Ecto neural progenitor cell (in vitro differentiated cells): ENCODE measurements at places on chromosomes 7 and 10.

- no peak for DNase-seq
Measured at GRCh38 chr10:7327885-7328284, 82.9 kb downstream of the SFMBT2 start.

- no peak for DNase-seq
Measured at GRCh38 chr10:13803566-13804554, 217.1 kb downstream of the PRPF18 start.

DNA sequence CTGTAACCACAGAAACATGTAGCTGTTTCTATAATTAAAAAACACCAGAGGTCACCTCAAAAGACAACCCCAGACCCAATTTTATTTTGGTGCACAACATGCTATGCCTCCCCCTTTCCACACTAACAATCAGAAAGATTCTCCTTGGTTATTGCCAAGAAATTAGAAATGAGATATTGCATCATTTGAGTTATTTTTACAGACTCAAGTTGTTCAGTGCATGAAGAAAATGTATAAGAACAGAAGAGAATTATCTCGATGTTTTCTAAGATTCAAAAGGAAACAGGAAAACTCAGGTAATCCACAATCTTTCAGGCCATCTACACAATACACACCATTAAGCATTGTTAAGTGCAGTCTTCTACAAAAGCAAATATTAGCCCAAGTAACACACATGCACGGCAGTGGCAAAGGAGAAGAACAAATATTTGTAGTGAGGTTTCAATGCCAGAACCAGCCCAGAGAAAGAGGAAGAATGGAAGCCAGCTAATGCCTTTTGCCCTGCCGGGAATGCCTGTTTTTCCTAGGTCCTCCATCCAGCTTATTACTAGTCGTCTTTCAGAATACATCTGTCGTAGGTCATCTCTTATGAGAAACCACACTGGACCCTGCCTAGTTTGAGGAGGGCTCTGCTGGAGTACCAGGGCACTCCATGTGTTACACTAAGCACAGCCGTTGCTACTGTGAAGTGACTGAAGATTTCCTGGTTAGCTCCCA is 67.6 kb upstream of the C1GALT1 start:
- DNase-seq = no peak

- no peak for DNase-seq
Measured at GRCh38 chr7:112752576-112752975, 37.6 kb downstream of the TMEM168 start.

DNA sequence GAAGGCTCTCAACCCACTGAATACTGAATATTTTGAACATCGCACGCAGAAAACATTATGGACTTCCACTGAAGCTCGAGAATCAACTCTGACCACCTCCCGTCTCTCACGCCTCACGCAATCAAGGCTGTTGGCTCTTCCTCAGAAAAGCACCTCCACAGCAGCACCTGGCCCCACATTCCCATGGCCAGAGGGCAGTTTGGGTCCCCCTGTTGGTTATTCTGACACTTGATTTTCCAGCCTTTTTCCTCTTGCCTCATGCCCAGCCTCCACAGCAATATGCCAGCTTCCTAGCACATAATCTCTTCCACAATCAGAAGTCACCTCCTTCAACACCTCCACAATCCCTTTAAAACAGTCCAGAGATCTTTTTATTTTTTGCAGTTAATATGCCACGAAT is 55.9 kb downstream of the SVOPL start:
- no peak for DNase-seq

- DNase-seq = no peak
Measured at GRCh38 chr10:89175816-89176215, 31.3 kb downstream of the CH25H start.

- DNase-seq = no peak
Measured at GRCh38 chr7:90946730-90947501, 317.3 kb upstream of the FZD1 start.

DNA sequence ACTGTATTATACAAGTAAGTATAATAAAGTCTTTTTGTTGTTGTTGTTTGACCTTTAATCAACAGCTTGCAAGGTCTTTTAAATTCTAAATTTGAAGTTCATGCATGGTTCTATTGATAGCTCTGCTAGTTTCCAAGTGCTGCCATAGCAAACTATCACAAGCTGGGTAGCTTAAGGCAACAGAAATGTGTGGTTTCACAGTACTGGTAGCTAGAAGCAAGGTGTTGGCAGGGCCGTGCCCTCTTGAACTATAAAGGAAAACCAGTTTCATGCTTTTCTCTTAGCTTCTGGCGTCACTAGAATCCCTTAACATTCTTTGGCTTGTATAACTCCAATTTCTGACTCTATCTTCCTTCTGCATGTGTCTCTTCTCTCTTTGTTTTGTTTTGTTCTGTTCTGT is 1021.9 kb upstream of the AUTS2 start:
- DNase-seq = no peak

- DNase-seq = no peak
Measured at GRCh38 chr7:46859963-46860475, 721.9 kb downstream of the TNS3 start.

GRCh38 chr7:91898240-91898992 is 17.9 kb upstream of the MTERF1 start:
- no peak for DNase-seq

DNA sequence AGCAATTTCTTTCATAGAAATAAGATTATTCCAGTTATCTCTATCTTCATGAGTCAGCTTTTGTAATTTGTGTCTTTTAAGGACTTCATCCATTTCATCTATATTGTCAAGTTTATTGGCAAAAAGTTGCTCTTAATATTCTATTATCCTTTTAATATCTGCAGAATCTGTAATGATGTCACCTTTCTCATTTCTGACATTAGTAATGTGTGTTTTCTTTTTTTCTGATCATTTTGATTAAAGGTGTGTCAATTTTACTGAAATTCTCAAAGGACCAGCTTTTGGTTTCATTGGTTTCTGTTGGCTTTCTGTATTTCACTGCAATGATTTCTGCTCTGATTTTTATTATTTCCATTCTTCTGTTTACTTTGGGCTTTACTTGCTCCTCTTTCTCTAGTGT is 17.9 kb upstream of the OR2AE1 start:
- no peak for DNase-seq

DNA sequence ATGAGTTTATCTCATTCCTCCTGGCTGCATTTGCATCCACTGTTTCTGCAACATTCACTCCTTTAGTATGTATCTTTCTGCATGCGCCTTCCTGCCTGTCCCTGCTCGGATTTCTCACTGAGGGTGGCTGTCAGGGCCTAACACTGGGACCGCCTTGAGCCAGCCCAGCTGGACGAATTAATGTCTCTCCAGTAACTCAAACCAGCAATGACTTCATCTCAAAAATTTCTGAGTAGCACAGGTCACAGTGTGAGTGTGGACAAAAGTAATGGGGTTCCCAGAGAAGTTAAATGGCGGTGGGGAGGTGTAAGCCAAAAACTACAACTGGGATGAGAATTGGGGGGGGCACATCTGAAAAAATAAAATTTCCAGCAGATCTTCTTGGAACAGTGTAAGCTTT is 444.0 kb upstream of the MGMT start:
- no peak for DNase-seq

GRCh38 chr10:73788864-73789658 is 3.7 kb downstream of the ZSWIM8 start:
- no peak for DNase-seq

DNA sequence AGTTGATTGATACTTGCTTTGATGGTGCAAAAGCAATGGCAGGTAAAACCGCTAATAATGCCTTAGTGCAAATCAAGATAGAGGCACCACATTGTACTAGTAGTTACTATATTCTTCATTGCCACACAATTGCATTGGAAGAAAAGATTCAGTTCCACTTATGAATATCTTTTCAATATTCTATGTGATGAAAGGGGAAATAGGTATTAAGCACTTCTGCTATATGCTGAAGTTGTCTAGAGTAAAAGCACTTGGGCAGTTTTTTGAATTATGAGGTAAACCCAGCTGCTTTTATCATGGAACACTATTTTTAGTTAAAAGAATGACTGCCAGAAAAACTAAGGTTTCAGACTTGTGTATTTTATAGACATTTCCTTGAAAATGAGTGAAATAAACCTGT is 15.5 kb downstream of the ENTPD7 start:
- no peak for DNase-seq
